ENCODE measurements at places on chromosomes 3 and 15.

- no peak for DNase-seq
Measured at GRCh38 chr15:95940431-95940985, 390.0 kb upstream of the NR2F2 start.

- no peak for DNase-seq
Measured at GRCh38 chr3:44240061-44240460, 1.6 kb upstream of the TOPAZ1 start.

DNA sequence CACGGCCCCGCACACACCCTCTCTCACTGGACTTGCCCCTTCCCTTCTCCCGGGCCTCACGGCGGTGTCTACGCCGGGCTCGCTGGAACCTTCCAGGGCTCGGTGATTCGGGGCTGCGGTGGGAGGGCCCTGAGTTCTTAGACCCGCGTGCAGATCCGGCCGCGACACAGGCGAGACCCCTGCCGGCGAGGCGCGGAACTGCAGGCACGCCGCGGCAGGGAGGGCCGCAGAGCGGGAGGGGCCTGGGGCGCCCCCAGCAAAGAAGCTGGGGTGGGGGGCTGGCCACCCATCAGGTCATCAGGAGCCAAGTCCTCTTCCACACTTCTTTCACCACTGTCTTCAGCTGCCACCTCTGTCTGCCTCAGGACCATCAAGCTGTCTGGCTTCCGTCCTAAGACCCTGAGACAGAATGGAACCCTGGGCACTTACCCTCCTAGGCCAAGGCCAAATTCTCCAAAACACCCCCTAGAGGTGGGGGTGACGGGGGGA, 164.5 kb downstream of the XXYLT1 start:
- DNase-seq, result peak; percentile 26

DNA sequence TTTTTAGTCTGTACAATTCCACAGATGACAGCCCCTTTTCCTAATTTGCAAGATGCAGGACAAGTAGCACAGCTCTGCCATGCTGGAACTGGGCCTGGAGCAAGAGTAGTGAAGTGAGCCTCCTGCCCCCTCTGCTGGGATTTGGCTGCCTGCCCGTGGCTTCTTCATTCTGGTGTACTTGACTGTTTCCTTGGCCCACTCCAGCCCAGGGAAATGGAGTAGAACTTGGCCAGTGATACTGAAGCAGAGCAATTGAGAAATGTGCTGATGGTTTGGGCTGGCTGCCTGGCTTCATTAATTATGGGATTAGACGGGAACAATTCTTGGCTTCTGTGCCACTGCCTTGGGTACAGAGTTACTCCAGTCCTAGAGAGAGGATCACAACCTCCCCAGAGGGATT, 2.8 kb downstream of the GPD1L start:
- peak; percentile 81 for DNase-seq

DNA sequence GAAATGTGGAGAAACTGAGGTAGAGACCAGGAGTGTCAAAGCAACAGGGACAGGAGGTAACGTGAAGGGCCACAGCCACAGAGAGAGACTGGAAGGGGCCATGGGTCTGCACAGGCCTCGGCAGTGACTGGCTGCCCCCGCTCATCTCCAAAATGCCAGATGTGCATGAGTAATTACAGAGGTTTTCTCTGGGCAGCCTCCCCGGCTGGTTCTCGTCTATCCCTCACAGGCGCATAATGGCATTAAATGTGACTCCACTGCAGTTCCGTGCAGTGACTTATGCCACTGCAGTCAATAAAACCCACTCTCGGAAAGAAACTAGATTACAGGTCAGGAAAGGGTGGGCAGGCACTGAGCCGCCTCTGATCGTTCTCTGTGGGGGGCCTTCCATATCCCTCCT, 74.7 kb downstream of the WDR76 start:
- DNase-seq, result no peak

GRCh38 chr3:166303681-166304080, 466.5 kb upstream of the BCHE start:
- DNase-seq, result no peak

- no peak for DNase-seq
Measured at GRCh38 chr3:162764808-162765071, 1268.1 kb downstream of the OTOL1 start.

DNA sequence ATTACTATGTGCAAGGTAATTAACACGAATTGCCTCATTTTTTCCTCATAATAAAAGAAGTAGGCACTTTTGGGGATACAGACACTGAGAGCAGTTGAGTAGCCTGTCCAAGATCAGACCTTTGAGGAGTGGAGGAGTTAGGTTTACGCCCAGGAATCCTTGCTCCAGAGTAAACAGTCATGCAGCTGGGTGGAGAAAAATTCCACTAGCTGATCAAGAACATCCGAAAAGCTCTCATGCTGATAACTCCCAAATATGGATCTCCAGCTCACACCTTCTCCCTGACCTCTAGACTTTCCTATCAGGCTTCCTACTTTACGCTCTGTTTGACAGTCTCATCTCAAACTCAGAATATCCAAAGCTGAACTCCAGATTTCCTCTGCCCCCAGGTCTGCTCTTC, 53.3 kb downstream of the ST6GAL1 start:
- DNase-seq, result no peak

GRCh38 chr15:52527911-52528563, 643 bp downstream of the MYO5A start:
- peak; percentile 42 for DNase-seq

DNA sequence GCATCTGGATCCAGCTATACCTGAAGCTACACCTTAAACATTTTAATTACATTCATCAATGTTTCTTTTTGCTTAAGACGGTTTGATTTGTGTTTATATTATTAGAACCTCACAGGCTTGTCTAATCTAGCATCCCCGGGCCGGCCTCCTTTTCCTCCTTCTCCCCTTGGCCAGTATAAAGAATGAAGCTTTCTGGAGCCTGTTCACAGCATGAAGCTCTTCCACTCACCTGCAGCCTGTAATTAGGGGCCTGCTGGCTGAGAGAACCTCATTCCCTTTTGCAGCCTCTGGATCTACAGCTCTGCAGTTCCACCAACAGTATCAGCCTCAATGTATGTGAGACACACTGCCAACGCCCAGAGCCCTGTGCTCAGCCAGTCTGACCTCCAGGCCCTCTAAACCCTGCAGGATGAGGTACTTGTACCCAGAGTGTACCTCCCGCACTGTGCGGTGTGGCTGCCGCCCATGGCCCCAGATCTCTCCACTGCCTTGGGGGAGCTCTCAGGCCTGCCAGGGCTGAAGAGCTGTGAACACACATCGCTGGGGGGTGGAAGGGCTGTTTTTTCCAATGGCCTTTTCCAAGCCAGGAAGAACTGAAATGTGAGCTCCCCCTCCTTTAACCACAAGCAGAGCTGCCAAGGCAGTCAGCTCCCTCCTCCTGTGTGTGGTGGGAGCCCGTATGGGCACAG, 114.7 kb upstream of the ALDH1A3 start:
- DNase-seq, result no peak

DNA sequence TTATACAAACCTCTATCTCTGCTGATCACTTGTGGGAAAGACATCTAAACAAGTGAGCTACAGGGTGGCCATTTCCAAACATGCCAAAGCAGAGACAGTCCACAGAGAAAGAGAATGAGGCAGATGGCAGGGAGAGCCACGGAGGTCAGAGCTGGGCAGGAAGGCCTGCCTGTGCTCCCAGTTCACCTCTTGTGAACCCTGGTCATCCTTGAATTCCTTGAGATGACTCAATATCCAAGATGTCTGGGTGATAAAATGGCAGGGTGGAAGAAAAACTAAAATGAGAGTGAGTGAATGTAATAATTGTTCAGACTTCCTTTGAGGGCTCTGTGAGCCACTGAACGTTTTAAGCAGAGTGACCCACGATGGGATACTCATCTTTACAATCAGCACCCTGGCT, 104.8 kb downstream of the PLCH1 start:
- no peak for DNase-seq

- DNase-seq, result no peak
Measured at GRCh38 chr15:90234096-90234988, at the start of gene GDPGP1. TSS of gene GDPGP1 (plus strand) at chr15:90234209. CDS start at chr15:90240909, 6,700 bp downstream.

GRCh38 chr3:173584838-173585831, 187.6 kb downstream of the NLGN1 start:
- DNase-seq, result peak; percentile 44

DNA sequence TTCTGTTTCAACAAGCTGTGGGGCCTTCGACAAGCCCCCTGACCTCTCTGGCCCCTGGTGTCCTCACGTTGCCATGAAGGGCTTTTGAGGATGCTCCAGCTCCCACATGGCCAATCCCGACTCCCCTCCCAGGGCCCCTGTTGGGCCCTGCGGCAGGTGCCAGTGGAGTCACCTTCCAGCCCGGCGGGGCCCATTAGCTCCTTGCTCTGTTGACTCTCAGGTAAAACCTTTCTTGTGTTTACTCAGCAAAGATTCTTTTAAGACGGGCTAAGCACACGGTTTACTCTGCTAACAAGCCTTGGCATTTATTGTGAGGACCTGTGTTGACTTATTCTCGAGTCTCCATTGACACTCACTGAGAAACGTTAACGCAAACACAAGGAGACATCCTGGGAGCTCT, 15.0 kb downstream of the RPLP1 start:
- DNase-seq, result no peak

GRCh38 chr3:159260049-159260662, 458.3 kb downstream of the MFSD1 start:
- DNase-seq, result peak; percentile 49

GRCh38 chr3:45687828-45688193, 1.4 kb upstream of the SACM1L start:
- DNase-seq, result no peak

- DNase-seq, result peak; percentile 37
Measured at GRCh38 chr3:152834776-152835600, at the start of gene P2RY1. TSS of gene P2RY1 (plus strand) at chr3:152835131. CDS start at chr3:152835783, 652 bp downstream.

DNA sequence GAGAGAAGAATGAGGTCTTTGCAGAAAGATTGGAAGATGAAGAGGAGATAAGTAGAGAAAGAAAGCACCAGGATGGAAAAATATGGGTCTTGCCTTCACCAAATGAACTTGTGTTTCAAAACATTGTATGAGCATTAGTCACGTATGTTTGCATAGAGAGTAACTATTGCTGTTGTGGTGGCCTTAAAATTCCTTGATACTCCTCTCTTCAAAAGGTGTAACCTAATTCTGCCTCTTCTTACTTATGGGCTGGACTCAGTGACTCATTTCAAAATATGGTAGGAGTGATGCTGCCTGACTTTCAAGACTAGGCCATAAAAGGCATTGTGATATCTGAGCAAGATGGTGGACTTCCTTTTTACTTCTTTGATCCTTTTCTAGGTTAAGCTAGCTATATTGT, 228.7 kb upstream of the ZNF385D start:
- DNase-seq, result no peak

GRCh38 chr15:68389936-68390817, 41.8 kb downstream of the ITGA11 start:
- no peak for DNase-seq

DNA sequence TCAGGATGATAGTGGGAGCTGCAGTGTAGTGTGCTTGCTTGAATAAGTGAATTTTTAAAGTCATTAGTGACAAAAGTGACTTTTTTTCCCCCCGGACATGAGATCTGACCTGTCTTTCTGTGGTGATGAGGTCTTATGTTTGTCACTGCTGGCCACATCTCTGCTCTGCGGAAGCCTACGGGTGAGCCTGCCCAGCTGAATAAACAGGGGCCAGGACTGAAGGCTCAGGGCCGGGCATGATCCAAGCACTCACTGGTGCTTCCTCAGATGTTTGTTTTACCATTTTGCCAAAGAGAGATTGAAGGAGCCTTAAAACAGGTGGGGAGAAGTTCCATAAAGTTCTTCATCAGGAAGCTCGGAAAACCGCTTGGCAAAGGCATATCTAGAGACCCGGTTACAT, 35.0 kb downstream of the RPL39L start:
- no peak for DNase-seq

GRCh38 chr15:77107068-77107467, 36.2 kb upstream of the TSPAN3 start:
- peak; percentile 16 for DNase-seq

- DNase-seq, result no peak
Measured at GRCh38 chr15:94731286-94731685, 499.9 kb downstream of the MCTP2 start.

DNA sequence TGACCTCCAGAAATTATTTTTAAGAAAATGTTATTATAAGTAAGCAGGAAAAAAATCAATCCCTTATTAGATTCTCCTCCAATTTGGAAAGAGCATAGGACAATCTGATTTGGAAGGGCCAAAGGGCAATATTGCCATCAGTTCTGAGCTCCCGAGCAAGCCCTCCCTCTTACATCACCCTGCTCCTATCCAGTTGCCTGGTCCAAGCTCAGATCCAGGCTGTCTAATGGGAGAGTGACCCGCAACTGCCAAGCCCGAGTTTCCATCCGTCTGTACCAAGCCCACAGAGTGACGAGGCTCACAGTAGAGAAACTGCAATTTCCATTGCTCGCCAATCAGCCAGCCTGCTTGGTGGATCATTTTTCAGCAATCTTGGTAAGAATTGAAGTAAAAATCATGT, 187.7 kb downstream of the MEX3B start:
- no peak for DNase-seq

- no peak for DNase-seq
Measured at GRCh38 chr15:90581771-90582352, 52.1 kb downstream of the CRTC3 start.

DNA sequence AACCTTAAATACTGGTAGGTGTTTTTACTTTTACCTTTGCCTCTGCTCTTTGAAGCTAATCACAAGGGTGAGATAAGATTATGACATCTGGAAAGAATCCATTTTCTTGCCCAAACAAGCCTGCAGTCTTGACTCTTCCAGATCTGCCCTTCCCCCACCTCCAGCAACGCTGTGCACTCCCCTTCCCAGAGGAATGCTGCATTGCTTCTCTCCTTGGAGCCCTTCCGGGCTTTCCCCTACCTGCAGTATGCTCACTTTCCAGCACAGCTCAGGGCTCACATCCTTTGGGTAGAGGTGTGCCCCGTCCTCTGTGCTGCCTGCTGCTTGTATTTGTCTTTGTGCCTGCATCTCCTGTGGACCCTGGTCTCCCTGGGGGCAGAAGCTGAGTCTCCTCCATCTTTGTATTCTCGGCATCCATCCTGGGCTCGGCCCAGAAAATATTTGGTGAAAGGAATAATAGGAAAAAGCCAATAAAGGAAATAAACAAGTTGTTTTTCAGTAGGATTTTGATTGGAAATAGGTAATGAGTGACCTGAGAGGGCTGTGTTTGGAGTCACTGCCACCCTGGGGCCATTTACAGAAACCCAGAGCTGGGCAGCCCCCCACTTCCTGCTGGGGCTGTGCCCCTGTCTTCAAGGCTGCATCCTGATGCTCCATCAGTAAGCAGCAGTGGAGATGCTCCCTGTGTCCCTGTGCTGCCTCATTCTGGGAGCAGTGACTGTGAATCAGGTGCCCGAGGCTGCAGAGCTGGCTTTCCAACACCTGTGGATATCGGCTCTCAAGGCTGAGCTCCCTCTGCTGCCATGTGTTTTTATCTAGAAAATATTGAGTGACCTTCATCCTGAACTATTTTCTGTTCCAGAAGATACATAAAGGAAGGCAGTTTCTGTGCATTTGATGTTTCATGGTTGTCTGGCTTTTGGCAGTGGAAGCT, 117.5 kb downstream of the EEFSEC start:
- DNase-seq, result no peak

- no peak for DNase-seq
Measured at GRCh38 chr3:155983834-155984474, 113.5 kb downstream of the GMPS start.

GRCh38 chr3:107344722-107345121, 32.5 kb upstream of the CCDC54 start:
- peak; percentile 33 for DNase-seq
